ENCODE measurements at places on chromosomes 3 and 15.

DNA sequence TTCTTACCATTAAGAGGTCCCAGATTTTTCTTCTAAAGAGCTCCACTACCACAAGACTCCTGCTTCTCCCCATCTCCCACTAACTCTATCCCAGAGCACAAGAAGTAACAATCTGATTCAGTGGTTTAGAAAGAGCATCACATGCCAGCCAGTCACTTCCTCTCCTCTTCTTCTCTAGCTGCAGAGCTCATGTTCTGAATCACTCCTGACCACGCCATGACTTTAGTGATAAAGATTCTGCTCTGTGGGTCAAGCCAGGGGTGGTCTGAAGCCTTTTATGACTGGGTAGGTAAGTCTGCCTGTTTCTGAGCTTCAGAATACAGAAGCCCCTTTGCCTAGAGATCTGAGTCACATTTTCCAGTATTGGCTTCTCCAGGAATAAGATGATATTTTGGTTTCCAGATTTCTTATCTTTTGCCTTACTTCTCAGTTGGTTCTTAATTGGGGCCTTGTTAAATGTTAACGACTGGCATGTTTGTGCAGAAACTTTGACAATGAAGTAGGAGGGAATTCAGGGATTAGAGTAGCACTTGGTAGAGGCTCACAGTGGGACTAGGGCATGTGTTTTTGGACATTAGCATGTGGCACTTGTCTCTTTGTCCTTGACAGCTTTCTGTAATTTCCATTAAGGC, 27.6 kb upstream of the ADAMTSL3 start:
- DNase-seq, result no peak

DNA sequence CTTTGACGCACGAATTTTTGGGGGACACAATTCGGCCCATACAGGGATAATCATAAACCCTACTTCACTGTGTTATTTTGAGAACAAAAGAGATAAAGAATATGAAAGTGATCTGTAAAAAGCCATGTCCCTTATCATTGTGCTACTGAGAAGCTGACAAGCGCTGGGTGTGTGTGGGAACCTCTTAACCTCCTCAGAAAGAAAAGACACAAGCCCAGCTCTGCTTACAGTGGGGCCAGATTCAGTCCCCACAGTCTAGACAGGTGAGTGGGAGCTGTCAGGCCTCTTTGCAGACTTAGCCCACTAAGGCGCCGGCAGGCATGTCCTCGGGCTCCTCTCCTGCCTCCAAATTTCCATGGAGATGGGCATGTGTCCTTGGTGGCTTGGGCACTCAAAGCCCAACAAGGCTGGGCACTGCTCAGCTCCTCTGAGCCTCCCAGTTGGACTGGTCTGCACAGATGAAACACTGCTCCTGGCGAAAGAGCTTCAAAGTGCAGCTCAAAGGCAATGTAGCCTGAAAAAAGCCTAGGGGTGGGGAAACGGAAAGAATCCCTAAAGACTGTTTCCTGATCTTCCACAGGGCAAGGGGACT, 64.4 kb upstream of the ETV5 start:
- DNase-seq, result no peak

GRCh38 chr15:60681353-60681752, 202.4 kb upstream of the ICE2 start:
- DNase-seq, result no peak

DNA sequence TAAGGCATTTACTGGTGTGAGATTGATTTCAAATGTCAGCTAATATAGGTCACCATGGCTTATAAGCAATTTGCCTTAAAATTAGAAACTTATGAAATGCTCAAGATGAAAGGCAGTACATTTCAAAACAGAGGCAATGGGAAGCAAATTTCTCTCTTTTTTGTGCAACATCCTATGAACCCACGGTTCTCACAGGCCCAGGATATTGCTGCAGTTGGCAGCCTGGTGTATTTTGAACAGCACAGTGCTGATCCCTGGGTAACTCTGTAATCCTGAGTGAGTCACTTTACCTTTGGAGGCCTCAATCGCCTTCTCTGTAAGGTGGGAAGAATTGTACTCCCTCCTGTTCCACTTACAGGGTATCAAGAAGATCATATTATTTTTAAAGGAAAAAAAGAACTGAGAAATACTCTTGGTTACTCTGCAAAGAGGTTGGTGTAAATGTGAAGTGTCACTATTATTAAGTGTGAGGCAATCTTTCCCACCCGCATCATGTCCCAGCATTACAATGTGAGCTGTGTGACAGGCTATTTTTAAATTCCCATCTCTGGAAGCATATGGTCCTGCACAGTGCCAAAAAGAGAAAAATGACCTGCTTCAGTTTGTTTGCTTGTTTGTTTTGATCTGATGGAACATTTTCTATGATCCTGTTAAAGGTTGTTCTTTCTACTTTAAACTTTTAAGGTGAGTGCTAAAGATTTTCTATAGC, 190.1 kb upstream of the LPP start:
- no peak for DNase-seq

DNA sequence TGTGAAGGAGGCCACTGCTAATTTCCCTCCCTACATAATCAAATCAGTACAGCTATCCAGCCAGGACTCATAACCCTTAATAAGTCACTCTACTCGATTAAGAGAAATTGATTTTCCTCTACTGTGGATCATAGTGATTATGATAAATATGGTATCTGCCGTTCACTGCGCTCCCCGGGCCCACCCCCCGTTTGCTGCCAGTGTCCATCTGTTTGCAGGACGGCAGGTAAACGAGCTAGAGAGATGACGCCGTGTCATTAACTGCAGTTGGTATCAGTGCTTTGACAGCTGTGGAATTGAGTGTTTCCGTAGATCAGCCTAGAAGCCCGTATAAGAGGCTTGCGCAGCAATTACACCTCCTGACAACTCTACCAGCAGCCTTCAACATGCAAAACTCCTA, 94.9 kb downstream of the ROBO2 start:
- no peak for DNase-seq

- no peak for DNase-seq
These were observed 521.1 kb downstream of the NR2F2 start for GRCh38 chr15:96851613-96852012.

GRCh38 chr3:192444096-192444790, 283.1 kb downstream of the FGF12 start:
- DNase-seq, result peak; percentile 36

DNA sequence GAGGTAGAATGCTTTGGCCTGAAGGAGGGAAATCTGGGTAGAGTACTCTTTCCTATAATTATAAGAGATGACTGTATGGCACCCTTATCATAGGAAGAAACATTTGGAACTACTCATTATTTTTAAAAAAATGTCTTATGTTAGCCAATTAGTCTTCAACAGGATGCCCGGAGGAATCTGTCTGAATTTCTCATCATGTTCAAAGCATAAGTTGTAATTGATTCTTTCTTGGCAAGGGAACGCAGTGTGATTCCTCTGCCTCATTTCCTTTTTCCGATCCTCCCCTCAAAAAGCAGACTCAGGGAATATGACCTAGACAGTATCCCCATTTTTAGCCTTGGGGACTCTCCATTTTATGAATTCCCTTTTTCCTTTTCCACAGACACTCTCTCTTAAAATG, 165.1 kb downstream of the IL5RA start:
- no peak for DNase-seq

GRCh38 chr15:59491062-59491461, 53.1 kb downstream of the FAM81A start:
- DNase-seq, result no peak

GRCh38 chr3:191094057-191094845, 104.8 kb upstream of the OSTN start:
- DNase-seq, result peak; percentile 31

- DNase-seq, result peak; percentile 7
These were observed at the start of gene ERC2 for GRCh38 chr3:56468184-56469106. Gene ERC2, minus strand, starts transcription at chr3:56468467.

GRCh38 chr15:75591655-75592364, 12.7 kb upstream of the PTPN9 start:
- no peak for DNase-seq

GRCh38 chr3:189142527-189142926, 29.2 kb upstream of the TPRG1 start:
- DNase-seq, result no peak

- no peak for DNase-seq
These were observed 68.0 kb upstream of the WNT7A start for GRCh38 chr3:13947912-13948311.

GRCh38 chr15:77709135-77709886, 76.6 kb upstream of the LINGO1 start:
- no peak for DNase-seq

- no peak for DNase-seq
These were observed 89.6 kb downstream of the FILIP1L start for GRCh38 chr3:100024520-100025303.

- no peak for DNase-seq
These were observed 140.2 kb downstream of the CACNA2D3 start for GRCh38 chr3:54262541-54262940.

DNA sequence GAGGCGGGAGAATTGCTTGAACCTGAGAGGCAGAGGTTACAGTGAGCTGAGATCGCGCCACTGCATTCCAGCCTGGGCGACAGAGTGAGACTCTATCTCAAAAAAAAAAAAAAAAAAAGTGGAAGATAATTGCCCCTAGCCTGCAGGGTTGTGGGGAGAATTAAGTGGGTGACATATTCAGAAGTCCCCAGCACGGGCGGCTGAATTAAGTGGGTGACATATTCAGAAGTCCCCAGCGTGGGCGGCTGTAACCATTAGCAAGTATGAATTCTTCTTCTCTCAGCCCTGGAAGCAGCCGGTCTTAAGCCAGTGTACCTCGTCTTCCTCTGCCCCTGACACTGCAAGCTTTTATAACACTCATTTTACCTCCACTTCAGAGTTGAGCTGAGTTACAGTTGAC, 44.7 kb downstream of the FBLN2 start:
- no peak for DNase-seq

DNA sequence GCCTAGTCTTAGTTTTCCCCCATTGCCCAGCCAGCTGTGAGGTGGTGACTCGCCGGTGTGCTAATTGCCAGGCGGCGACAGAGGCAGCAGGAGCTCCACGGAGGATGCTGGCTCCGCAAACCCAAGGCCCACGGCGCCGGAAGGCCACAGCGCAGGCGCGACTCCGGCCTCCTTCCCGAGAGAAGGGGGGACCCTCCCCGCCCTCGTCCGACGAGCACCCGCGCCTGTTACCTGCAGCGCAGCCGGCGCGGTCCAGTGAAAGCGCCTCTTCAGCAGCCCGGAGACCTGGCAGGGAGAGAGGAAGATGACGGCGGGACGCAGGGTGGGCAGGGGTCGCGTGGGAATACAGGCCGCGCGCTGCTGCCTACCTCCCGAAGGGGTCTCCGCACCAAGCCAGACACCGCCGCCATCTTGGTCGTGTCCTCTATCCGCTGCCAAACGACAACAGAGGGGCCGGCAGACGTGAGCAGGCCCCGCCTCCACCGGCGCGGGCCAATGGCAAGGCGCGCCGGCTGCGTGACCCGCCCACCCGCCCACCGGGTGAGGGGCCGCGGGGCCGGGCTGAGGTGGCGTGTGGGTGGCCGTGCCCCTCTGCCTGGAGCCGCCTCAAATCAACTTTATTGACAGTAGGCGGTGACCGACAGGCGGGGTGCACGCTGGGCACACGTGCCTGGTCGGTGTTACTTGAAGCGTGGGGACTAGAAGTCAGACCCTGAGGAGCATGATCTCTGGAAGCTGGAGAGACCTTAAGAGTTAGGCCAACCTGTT, at the start of gene PDHB:
TSS of gene PDHB (minus strand) at position 433 of the 768 bp plus-strand sequence. CDS start at position 410, 23 bp downstream.
- peak; percentile 93 for DNase-seq

DNA sequence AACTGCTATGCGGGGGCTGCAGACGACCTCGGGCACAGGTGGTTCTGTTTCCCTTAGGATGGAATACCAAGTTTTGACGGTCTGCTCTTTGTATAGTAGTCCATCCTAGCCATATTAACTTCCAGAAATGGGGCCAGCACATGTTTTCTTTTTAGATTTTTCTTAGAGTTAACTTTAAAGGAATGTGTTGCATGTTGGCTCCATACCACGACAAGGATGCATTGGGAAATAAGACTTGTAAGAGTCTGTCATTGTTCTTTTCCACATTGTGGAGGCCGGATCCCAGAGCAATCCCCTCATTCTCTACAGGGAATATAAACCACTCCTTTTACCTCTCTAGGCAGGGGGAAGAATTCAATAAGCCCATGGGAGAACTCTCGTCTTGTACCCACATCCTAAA, 87.1 kb upstream of the PLSCR4 start:
- DNase-seq, result no peak

- no peak for DNase-seq
These were observed 4.2 kb downstream of the MAPKBP1 start for GRCh38 chr15:41778521-41778920.

GRCh38 chr3:127819086-127819485, 3.2 kb downstream of the MGLL start:
- DNase-seq, result no peak

- no peak for DNase-seq
These were observed 198.3 kb upstream of the TGFBR2 start for GRCh38 chr3:30408105-30408557.

GRCh38 chr3:9211155-9211950, 38.1 kb downstream of the SRGAP3 start:
- DNase-seq, result no peak

DNA sequence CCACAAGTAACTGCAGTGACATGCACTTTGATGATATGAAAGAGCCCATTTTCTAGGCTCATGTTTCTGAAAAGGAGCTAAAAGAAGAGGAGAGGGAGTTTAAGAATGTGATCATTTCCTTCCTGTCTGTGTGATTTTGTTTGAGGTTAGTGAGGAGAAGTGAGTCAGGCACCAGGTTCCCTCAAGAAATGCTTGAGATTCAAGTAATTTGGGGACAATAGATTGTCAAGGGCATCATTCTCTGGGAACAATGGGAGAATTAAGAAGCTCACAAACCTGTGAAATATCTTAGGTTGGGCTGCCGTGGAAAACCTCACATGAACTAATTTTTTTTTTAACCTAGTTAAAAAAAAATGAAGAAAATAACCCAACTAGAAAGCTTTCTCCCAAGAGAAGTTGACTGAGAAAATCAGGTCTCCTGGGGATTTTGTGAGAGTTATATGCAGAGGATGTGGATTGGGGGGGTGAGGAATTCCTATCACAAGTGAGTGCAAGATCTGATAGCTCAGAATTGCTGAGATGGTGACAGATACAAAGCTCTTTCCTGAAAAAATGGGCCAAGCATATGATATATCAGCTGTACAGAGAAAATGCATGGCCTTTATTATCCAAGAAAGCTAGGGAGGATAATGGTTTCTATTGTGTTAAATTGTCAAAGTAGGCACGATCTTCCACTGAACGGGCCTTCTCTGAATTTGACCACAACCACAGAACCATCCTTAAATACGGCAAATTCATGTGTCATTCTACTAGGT, 203.3 kb downstream of the FEZF2 start:
- DNase-seq, result no peak

DNA sequence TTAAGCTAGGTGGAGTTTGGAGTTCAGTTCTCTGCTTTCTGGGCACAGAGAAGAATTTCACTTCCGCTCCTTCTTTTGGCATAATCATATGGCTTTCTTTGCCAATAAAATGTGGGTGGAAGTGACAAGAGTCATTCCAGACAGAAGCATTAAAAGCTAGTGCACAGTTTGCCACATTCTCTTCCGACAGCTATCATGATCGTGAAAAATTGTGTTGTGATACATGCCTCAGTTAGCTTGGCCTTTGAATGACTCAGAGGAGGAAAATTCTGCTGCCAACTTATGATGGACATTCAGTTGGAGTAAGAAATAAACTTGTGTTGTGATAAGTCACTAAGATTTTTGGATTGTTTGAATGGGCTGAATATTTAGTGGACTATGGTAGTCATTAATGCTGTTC, 291.7 kb upstream of the SATB1 start:
- DNase-seq, result no peak

GRCh38 chr3:127772827-127773751, 49.2 kb downstream of the MGLL start:
- no peak for DNase-seq

GRCh38 chr3:28114893-28115292, 126.5 kb upstream of the CMC1 start:
- no peak for DNase-seq

- DNase-seq, result no peak
These were observed 34.7 kb upstream of the SLC24A5 start for GRCh38 chr15:48086133-48086532.

- peak; percentile 7 for DNase-seq
These were observed 1.3 kb upstream of the HACD2 start for GRCh38 chr3:123586131-123586530.
